Right lobe of liver (tissue), 6 donors: ENCODE measurements at places on chromosomes 1 and 21. TPM values are rescaled to one million over a fixed set of nuclear protein-coding genes. Genes with fewer than 3 reads are reported as not detected.

DNA sequence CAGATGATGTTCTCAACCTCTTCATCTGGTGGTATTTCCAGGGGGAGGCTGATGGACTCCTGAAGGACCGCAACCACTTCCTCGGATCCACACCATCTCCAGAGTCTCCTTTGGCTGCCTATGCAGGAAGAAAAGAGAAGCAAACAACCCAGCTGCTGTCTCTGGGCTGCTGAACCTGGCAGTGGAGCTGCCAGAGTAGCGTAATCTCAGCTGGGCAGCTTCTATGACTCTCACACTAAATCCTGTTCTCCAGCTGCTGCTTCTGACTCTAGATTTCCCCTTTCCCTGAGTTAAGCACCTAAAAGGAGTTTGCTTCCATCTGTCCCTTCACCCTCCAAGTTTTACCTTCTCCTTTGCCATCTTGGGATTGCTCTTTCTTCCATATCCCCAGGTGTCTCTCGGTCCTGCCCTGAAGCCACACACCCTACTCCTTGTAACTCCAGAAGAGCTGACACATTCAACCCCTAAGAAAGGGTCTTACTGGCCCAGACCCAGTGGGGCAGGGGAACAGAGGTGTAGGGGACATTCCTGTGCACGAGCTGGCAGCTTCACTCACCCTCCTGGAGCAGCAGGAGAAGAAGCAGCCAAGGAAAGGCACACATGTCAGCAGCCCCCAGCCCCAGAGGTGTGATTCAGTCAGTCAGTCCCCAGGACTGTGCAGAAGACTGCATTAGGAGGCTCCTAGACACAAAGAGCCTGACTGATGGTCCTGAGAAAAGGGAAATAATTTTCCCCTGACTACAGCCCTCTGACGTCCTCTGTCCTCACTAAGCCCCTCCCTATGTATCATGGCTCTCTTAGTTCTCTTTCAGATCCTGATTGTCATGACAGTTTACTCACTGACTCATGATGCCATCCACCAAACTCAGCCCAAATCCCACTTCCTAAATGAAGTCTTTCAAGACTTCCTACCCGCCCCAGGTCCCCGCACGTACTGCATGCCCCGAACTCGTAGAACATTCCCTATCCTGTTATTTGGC lies at the start of gene SLAMF9:
Gene SLAMF9 (minus strand): TSS at position 702 of the 980 bp plus-strand sequence. CDS start 100 bp downstream, at position 602.
- no peak within 1 kb of the TSS for H3K4me3 ChIP-seq
- H3K27me3 ChIP-seq: no peaks in the 10 kb centered on the region
- no peak for DNase-seq
- H3K36me3 ChIP-seq: no peaks in the 10 kb centered on the region
- H3K4me1 ChIP-seq: no peaks in the 10 kb centered on the region

DNA sequence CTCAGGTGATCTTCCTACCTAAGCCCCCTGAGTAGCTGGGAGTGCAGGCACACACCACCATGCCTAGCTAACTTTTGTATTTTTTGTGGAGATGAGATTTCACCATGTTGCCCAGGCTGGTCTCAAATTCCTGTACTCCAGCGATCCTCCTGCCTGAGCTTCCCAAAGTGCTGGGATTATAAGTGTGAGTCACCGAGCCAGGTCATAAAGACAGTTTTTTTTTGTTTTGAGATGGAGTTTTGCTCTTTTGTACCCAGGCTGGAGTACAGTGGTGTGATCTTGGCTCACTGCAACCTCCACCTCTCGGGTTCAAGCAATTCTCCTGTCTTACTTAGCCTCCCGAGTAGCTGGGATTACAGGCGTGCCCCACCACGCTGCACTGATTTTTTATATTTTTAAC lies 42.1 kb downstream of the KIF1B start:
- no peak overlapping the region for H3K27ac ChIP-seq
- no peak for DNase-seq
- H3K4me3 ChIP-seq: no peak overlapping the region
- H3K27me3 ChIP-seq: no peaks in the 10 kb centered on the region

DPT gene
- 3.0 TPM for total RNA-seq

- no peaks in the 10 kb centered on the region for H3K4me1 ChIP-seq
- H3K27ac ChIP-seq: no peak overlapping the region
- H3K27me3 ChIP-seq: no peaks in the 10 kb centered on the region
- no peaks in the 10 kb centered on the region for H3K36me3 ChIP-seq
- no peak overlapping the region for H3K4me3 ChIP-seq
- DNase-seq: no peak
Measured at GRCh38 chr1:107342316-107342715, 201.5 kb downstream of the NTNG1 start.

DNA sequence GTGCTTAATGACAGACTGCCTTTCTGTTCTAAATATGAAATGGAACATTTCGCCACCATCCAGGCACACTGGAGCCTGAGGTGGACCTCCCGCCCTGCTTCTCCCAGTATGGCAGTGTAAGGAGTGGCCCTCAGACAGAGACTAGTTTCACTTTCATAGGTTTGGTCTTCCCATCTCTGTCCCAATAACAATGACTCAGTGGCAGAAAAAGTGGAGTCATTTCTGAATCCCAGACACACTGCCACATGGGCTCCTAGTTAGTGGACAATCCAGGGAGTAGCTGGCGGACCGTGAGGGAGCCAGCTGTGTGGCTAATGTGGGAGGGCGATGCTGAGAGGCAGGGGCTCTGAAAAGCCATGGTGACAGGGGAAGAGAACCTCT lies 95.6 kb upstream of the TSPAN2 start:
- DNase-seq: no peak
- H3K36me3 ChIP-seq: no peaks in the 10 kb centered on the region
- H3K27ac ChIP-seq: no peak overlapping the region
- H3K4me3 ChIP-seq: no peak overlapping the region
- H3K27me3 ChIP-seq: no peaks in the 10 kb centered on the region
